CD4-positive, alpha-beta T cell treated with Interleukin-1 beta for 1 hour (primary cell): ENCODE measurements at places on chromosomes 2 and 18.
A peak's percentile ranks its signal among the peaks of the same experiment; 100 is the strongest.

DNA sequence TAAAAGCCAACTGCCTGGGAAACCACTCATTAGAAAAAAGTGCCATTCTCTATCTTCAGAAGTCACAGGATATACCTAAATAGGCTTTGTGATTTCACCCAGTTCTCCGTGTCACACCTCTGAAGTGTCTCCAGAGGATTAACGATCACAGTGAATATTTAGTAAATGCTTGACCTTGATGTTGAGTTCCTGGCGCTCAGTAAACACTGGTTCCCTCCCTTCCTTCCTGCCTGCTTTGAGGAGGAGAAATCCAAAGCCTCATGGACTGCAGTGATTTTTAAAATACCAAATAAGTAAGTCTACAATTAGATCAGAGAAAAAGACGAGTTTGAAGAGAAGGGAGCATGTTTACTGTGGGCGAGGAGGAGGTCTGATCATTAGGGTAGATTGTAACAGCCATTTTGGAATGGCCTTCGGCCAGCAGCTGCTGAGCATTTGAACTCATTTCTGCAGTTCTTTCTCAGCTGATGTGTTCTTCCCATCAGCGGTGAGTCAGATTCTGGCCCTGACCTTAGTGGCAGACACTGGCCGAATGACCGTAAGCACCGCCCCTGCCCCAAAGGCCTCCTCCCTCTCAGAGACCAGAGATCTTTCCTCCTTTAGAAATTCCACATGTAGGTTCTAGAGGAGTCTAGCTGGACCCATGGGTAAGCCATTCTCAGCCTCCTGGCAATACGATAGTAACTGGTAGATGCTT is 62.1 kb upstream of the SLC16A14 start:
- no peak for DNase-seq

DNA sequence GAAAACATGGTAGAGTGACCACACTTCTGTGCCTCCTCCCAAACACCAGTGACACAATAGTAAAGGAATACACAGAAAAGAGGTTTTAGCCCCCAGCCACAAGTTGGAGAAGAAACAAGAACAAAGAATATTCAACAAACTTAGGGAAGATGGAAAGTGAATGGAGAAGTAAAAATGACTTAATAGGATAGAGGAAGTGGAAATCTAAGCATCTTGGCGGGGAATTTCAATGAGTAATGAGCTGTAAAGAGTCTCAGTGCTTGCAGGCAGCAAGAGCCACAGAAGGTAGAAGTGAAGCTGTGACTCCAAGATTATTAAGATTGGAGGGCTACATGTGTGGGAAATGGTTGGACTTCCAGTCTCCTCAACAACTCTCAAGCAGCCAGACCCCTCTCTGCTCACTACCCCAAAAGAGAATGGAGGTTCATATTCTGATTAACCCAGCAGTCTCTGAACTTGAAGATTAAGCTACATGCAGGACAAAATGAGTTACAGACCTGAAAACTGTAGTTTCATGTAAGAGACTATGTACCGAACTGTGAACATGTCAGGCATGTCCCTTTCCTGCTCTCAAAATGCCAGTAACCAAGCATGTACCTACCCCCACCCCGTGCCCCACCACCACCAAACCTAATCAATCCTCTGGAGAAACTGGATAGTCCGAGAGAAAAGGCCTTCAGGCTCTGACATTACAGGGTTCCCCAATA is 16.9 kb upstream of the HNRNPLL start:
- no peak for DNase-seq

GRCh38 chr2:48250943-48251342 is 279.0 kb upstream of the STON1 start:
- DNase-seq, result no peak

DNA sequence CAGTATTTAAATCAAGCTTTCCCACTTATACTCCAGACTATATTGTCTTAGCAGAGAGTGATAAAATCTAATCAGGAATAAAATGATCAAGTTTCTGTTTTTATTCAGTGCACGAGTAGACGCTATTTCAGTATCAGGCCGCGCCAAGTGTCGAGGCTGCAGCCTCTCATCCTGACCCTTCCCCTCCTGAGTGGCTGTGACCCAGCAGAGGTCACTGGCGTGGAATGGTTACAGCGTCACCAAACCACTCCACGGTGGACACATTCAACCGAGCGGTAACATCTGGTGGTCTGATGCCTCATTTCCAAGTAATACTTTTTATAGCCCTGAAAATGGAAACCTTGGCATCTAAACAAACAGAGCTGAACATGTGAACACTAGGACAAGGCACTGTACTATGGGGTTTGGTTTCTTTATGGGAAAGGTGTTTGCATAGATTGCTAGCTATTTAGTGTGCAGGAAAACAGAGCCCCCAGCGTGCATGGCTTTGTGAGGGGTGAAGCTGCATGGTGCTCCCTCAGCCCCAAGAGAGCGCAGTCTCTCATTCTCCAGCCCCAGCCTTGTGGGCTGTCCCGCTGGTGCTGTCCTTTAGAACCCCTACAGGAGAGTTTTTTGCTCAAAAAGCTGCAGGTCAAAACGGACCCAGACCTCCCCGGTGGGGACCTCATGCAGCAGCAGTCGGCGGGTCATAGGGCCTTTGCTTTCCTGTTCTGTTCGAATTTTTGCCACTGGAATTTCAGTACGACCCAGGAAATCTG is 28.4 kb downstream of the FAM228A start:
- no peak for DNase-seq

DNA sequence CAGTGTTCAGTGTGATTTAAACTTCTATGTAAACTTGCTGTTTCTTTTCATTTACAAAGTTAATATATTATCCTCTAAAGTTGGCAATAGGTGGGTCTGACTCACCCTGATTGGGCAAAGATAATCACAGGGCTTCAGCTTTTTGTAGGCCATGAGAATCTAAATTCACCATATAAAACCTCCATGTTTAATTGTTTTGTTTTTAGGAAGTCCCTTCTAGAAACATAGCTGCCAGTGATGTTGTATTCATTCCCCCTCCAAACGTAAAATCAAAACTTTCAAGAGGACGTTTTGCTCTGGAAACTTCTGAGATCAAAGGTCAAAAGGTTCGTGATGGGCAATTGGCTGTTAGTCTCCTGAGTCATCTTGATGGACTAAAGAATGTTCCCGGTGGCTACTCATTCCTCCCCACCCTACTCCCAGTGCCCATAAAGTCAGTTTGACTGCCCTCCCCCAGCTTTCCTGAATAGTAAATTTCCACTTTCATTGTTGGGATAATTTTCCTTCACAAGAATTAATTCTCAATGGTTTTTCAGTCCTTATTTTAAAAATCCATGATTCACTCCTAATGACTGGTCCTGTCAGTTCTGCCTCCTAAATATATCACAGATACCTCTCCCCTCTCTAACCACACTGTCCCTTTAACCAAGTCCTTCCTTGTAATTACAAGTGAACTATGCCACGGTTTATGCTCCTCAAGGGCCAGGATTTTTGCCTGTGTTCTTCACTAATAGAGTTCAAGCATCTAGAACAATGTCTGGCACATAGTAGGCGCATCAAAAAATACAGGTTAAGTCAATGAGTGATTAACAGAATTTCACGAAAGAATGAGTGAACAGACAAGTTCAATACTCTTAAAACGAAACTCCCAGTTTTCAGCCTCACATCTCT is 164.4 kb upstream of the VRK2 start:
- no peak for DNase-seq

DNA sequence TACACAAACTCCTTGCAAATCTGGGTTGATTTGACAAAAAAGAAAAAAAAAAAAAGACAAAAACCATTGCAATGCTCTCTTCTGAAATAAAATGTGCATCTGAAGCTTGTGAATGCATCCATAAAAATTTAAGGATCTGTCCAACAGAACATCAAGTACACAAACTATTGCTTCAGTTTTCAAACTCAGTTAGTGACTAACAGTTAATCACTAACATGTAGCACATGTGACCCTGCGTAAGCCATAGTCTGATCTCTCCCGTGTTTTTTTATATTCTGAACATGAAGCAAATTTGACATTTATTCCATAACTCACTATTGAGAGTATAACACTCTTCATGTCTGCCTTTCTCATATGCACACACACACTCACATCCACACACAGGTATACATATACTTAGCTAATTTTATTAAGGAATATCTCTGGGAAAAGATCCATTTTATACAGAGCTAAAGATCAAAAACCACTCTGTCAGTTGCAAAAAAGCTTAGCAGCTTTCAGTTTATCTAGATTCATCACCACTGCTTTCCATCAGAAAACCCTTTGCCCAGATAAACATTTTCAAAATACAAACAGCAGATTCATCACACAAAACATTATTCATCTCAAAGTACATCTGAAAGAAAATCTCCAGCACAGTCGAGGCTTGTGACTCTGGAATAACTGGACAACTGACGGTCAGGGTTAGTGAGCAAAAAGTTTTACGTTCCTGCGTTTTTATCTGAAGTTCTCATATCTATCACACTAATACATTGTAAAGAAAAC is 1000.4 kb upstream of the ACVR2A start:
- no peak for DNase-seq

GRCh38 chr2:64807417-64807816 is 153.7 kb upstream of the SERTAD2 start:
- DNase-seq, result peak; percentile 16

GRCh38 chr18:5894611-5895298 is 567 bp downstream of the TMEM200C start:
- no peak for DNase-seq

DNA sequence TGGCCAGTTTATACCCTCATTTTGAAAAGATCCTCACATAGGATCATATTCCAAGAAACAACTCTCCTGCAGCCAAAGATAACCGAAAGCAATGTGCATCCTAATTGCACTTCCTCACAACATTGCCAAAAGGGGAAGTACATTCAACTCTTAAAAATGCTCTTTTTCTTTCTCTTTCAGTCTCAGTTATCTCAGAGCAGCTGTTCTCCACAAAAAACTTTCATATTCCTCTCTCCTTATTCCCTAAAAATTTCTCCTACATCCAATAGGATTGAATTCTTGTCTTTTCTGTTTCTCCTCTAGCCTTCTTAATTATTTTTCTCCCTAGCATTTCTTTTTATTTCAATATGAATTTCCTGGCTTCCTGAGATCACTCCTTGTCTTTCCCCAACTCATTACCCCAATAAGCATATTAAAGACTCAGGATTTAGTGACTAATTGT is 7.4 kb upstream of the VRK2 start:
- DNase-seq, result no peak

DNA sequence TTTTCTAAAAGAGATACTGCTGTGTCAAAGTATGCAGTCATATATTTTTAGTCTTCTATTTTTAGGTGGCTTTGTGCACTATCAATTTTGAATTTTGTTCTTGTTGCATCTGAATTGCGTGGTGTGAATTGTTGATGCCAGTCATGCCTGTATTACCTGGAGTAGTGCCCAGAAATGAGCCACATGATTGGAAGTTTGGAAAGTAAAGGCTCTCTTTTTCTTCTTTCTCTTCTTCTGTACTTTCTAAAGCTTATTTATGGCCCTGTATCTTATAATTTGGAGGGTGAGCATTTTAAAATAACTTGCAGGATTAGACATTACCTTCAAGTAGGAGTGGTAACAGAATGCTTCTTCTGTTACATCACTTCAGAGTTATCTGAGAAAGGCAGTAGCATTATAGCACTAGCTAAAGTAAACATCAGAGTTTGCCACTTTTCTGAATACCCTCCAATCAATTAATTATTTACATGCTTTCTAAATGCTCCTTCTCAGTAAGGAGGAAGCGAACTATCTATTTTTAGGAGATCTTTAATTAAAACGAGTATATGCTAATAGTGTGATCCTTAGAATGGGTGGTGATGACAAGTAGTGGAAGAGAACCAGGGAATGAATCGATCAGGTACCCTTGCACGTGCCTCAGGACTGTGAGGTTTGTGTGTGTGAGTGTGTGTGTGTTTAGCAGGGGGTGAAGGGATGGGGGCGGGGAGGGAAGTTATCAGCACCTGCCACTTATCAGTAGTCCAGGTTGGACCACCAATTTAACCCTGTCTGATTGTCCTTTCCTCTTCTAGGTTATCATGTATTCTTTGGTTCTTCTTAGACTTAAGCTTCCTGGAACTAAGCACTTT is 112.5 kb downstream of the MAP3K20 start:
- no peak for DNase-seq

DNA sequence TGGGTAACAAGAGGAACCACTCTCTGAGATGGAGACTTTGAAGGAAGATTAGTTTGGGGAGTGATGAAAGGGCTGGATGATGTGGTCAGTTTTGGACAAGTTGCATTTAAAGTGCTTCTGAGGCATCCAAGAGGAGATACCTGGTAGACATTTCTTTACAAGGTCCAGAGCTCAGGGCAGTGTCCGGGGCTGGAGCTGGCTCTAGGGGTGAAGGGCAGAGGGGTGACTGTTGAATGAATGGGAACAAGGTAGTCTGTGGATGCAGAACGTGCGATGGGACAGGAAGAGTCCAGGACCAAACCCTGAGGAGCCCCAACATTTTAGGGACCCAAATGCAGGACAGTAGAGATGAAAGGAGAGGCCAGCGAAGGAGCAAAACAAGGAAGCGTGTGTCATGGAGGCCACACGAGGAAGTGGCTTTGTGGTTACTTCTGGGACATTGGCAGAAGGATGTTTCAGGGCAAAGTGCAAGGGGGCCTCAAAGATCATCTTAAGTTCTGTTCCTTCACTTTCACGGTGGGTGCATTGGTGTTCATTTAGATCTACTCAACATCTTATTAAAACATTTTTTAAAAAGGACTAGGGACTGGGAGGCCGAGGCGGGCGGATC is 13.6 kb upstream of the GPR35 start:
- no peak for DNase-seq

DNA sequence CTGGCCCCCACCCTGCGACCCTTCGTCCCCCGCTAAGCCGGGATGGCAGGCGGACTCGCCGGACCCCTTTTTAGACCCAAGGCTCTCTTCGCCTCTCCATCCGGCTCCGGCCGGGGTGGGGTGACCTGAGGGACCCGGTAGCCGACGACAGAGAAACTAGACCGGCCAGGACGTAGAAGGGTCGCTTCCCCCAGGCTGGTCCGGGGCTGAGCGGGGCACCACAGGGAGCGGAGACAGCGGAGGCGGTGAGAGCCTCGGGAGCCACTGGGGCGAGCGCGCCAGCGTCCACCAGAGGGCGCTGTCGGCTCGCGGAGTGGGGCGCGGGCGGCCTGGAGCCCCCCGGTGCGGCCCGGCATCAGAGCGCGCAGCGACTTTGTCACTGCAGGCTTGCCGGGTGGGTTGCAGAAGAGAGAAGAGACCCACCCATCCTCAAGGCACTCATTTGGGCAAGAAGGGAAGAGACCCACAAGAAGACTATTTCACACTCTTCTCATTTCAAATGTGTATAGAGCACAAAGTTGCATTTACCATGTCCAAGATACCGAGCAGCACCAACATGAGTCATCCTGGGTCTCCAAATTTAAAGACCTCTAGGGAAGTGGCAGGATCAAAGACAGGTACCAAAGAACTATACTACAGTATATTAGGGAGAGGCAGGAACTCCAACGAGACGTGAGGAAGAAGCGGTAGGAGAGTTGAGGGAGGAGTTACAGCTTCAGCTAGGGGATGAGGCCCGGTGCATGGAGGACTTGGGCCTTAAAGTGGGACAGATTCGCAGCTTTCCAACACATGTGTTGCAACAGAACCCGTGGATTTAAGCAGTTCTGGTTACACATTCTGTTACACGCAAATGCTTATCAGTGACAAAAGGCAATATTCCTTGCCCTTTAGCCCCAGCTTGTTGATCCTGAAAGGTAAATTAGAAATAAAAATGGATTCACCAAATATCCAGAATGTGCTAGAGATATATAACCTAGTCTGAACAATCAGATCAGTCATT is 7.6 kb upstream of the PRKCE start:
- peak; percentile 75 for DNase-seq

GRCh38 chr2:119438128-119438656 is 6.5 kb downstream of the TMEM37 start:
- DNase-seq, result no peak

- no peak for DNase-seq
These were observed 88.1 kb upstream of the PKDCC start for GRCh38 chr2:41959760-41960159.
